NCI-H1417 treated with DMSO at 0.1 percent for 48 hours (cell line): ENCODE measurements at places on chromosomes 12 and 14.

- no peak for DNase-seq
These were observed 26.2 kb upstream of the CMA1 start for GRCh38 chr14:24534286-24534685.

GRCh38 chr12:29804019-29804418 is 20.3 kb upstream of the TMTC1 start:
- DNase-seq, result no peak

- DNase-seq, result no peak
These were observed 92.8 kb downstream of the DIO3 start for GRCh38 chr14:101654051-101654450.

DNA sequence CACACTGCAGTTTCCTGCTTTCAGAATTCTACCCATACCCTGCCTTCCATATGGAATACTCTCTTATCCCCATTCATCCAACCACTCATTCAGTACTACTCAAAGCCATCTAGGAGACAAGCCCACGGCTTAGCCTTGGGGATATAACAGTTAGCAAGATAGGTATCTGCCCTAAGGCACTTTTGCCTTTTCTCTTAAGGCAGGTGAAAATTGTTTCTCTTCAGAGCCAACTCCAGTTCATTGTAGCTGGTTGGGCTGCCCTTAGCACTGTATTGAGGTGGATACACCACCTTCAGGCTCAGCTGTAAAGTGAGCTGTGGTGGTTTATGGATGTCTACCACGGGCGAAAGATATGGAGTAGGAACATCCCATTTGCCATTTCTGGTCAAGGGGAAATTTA is 729.7 kb upstream of the TBX3 start:
- DNase-seq, result no peak

DNA sequence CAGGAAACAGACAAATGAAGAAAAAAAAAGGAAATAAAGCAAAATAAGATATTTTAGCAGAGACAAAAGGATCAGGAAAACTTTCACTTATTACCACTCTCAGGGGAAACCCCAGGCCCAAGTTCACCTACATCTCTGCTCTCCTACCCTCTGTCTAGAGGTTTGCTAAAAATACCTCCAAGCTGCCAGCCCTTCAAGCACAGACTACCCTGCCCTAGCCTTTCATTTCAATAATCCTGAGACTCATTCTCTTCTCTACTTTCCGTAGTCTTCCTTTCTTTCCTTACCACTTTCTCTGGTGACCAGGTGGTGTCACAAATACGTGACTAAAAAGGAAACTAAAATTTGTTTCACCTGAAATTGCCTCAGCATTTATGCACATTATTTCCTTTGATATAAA is 33.8 kb downstream of the RPAP3 start:
- DNase-seq, result no peak

- DNase-seq, result no peak
These were observed 2.5 kb upstream of the PAPLN start for GRCh38 chr14:73234586-73235394.

DNA sequence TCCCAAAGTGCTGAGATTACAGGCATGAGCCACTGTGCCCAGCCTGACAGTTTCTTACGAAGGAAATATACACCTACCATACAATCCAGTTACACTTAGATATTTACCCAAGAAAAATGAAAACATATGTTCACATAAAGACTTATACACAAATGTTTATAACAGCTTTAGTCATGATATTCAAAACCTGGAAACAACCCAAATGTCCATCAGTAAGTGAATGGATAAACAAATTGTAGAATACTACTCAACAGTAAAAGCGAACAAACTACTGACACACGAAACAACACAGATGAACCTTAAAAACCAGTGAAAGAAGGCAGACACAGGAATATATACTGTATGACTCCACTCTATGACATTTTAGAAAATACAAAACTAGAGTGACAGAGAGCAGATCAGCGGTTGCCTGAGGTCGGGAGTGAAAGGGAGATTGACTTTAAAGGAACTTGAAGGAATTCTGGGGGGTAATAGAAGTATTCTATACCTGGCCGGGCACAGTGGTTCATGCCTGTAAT is 83.6 kb downstream of the SPRING1 start:
- DNase-seq, result no peak

DNA sequence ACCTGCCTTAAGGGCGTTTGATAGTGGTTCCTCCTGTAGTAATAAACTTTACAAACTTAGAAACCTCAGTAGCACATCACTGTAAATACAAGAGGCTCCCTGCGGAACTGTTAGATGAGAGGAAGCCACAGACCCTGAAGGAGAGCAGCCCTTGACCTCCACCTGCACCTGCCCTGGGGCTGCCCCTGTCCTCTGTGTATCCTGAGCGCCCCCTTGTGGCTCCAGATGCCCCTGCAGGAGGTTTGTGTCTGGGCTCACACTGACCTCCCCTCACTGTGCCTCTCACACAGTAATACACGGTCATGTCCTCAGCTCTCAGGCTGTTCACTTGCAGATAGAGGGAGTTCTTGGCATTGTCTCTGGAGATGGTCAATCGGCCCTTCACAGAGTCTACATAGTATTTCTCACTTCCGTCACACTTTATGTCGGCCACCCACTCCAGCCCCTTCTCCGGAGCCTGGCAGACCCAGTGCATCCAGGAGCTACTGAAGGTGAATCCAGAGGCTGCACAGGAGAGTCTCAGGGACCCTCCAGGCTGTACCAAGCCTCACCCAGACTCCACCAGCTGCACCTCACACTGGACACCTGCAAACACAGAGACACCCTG is 1059.8 kb downstream of the TMEM121 start:
- no peak for DNase-seq

GRCh38 chr14:55607386-55607785 is 27.4 kb downstream of the KTN1 start:
- DNase-seq, result no peak

DNA sequence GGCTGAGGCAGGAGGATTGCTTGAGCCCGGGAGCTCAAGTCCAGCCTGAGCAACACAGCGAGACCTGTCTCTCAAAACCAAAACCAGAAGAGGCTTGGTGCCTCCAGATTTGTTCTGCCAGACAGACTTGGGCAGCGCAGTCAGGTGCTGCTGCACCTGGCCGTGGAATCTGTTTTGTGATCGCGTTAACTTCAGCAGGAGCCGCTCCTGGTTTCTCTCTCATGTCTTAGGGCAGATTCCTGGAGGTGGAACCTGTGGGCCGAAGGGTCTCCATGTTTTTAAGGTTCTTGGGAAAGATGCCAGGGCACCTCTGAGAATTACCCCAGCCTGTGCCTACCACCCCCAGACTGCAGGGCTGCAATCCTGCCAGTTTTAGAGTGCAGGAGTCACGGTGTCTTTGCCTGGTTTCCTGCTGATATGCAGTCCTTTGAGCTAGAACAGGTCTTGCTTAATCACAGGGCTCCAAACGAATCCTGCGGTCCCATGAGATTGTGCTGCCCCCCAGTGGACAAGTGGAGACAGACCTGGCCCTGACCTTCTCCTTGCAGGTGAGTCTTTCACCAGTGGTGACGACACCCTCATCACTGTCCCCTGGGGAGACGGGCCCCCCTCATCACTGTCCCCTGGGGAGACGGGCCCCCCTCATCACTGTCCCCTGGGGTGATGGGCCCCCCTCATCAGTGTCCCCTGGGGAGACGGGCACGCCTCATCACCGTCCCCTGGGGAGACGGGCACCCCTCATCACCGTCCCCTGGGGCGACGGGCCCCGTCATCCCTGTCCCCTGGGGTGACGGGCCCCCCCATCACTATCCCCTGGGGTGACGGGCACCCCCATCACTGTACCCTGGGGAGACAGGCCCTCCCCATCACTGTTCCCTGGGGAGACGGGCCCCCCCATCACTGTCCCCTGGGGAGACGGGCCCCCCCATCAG is 37.6 kb downstream of the PACS2 start:
- peak; percentile 49 for DNase-seq

DNA sequence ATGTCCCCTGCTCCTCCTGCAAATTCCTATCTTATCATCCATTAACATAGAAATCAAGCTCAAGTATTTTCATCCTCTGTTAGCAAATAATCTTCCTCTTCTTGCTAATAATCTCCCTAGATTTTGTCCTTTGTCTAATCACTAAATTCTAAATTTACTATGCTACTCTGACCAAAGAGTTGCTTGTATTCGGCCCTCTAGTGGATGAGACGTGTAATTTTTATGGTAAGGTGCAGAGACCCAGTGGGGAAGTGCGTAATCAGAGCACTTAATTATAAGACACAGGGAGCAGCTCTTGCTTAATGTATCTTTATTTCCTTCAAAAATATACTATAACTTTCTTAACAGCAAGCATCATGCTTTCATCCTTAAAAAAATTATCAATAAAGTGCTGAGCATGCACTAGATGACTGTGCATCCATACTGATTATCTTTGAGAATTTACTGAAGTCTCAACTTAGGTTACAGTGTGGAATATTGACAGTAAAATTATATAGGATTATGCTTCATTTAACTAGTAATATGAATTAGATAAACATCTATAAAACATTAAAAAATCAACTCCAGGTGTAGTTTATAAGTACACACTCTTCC is 212.6 kb downstream of the SLC16A7 start:
- no peak for DNase-seq

GRCh38 chr12:12210983-12211382 is 55.9 kb downstream of the LRP6 start:
- DNase-seq, result no peak

DNA sequence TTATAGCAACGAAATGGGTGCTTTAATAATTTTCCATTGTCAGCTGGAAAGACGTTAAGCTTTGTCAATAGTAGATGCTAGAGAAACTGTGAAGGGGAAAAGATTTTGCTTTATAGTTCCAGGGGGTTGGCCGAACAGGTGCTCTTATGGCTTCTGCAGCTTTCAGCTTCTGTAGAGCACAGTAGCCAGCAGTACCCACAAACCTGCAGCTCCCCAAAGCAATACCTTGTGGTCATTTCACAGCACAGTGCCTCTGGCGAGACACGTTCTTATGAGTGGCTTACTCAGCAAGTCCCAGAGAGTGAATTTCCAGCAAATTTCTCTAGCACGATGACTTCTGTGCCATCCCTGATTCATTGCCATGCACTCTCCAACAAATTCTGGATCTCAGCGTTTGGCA is 416.3 kb upstream of the ATP2B1 start:
- DNase-seq, result no peak

DNA sequence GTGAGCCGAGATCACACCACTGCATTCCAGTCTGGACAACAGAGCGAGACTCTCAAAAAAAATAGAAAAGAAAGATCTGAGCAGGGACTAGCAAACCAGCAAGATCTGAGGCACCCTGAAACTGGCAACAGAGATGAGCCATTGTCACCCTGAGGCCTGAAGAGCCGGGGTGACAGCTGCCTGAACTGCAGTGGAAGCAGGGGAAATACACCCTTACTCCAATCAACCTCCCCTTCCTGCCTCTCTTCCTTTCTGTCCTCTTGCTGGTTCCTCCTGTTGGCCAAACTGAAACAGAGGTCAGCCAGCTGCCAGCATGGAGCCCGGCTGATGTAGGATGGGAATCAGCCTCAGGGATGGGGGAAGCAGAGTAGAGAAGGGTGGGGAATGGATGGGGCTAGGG is 192.0 kb downstream of the CHST11 start:
- DNase-seq, result no peak

GRCh38 chr14:103908580-103908979 is 19.7 kb upstream of the TDRD9 start:
- DNase-seq, result no peak

- DNase-seq, result no peak
These were observed 19.5 kb downstream of the CCDC91 start for GRCh38 chr12:28209782-28210181.

DNA sequence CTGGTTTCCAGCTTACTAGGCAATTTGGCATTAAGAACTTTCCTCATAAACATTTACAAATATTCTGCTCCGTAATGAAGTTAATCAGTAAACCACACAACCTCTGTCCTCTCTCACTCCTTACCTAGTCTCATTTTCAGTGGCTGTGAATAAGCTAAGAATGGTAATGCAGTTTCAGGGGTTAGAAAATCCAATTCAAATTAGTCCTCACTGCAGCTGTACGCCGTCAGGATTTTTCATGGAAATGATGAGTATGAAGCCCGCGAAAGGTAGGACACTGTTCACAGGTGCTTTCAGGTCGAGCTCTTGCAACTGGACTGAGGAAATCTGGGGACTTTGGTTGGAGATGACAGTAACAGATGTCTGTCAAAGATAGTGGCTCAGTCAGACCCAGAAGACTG is 29.6 kb downstream of the NR1H4 start:
- no peak for DNase-seq

- no peak for DNase-seq
These were observed 14.7 kb downstream of the JAG2 start for GRCh38 chr14:105153739-105154475.

GRCh38 chr12:124541322-124541721 is 26.1 kb downstream of the NCOR2 start:
- no peak for DNase-seq

- no peak for DNase-seq
These were observed 4.4 kb upstream of the P2RX4 start for GRCh38 chr12:121205491-121205890.

DNA sequence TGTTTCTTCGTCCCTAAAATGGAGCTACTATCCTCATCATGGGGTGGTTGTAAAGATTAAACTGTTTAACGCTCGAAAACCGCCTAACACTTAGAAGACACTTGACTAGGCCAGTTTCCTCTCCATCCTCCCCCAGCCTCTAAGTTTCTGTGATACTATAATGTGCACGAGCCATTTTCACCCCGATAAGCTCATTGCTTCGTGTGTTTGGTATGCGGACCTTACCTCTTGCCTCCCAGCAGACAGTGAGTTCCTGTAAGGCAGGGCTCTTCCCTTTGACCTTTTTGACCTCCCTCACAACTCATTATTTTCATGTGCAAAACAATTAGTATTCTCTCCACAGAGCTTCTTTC is 499 bp upstream of the GXYLT1 start:
- no peak for DNase-seq

GRCh38 chr14:88604212-88604611 is 41.4 kb downstream of the ZC3H14 start:
- DNase-seq, result no peak

DNA sequence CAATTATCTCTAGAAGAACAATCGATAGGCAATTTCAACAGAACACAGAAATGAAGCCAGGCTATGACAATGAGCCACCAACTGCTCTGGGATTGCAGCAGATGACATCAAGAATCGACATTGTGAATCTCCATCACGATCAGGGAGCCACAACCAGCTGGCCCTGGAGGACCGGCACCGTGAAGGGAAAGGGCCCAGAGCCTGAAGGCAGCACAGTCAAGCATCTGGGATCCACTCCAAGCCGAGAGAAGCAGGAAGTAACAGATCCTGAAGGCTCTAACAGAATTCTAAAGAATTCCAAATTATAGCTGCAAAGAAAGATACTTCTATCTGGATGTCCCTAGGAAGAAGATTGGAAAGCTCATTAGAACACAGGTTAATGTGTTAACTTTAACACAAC is 61.0 kb downstream of the LRRC74A start:
- no peak for DNase-seq
